Breast epithelium (tissue), 4 donors: ENCODE measurements at places on chromosomes 4 and X.

DNA sequence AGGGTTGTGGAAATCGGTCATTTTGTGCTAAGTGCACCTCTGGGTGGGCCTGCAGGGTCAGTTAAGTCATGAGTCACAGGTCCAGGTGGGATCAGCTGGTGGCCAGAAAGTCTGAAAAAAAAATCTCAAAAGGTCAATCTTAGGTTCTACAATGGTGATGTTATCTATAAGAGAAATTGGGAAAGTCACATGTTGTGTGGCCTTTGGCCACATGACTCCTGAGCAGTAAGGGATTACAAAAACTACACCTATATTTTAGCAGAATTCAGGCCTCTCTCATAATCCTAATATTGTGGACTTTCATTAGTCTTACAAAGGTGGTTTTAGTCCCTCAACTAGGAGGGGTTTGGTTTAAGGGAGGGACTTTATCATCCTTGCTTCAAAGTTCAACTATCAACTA is 59.1 kb downstream of the UCHL1 start:
- H3K4me3 ChIP-seq = no peak overlapping the region
- no peaks in the 10 kb centered on the region for H3K4me1 ChIP-seq
- H3K27ac ChIP-seq = no peak overlapping the region
- H3K27me3 ChIP-seq = no peaks in the 10 kb centered on the region

GRCh38 chrX:103151799-103152198 is 58.9 kb upstream of the NXF3 start:
- no peaks in the 10 kb centered on the region for H3K36me3 ChIP-seq
- H3K27ac ChIP-seq = no peak overlapping the region
- no peaks in the 10 kb centered on the region for H3K4me1 ChIP-seq
- no peak for DNase-seq
- H3K4me3 ChIP-seq = no peak overlapping the region

- H3K4me3 ChIP-seq = no peak overlapping the region
- H3K36me3 ChIP-seq = no peaks in the 10 kb centered on the region
- no peaks in the 10 kb centered on the region for H3K27me3 ChIP-seq
- DNase-seq = no peak
- H3K4me1 ChIP-seq = peaks cover 10% of the 10 kb centered on the region
- peak overlapping the region; percentile 20 for H3K27ac ChIP-seq
These were observed 15.2 kb downstream of the CTBP1 start for GRCh38 chr4:1233641-1234308.

DNA sequence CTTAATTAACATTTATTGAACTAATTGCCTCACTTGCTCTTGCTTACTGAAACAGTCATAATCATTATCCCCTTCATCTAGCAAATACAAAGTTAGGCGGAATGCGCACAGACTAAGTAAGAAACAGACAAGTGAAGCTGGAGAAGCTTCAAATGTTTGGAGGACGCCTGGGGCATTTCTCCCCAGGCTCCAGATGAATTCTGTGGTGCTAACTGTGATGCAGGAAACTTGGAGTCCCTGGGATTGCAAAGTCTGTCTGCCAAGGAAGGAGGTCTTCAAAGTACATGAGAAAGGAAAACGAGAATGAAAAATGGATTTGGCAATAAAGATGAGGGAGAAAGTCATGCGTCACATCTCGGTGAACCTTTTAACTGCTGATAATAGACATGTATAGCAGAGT is 23.6 kb upstream of the MFAP3L start:
- H3K4me3 ChIP-seq = no peak overlapping the region
- no peak for DNase-seq
- H3K27ac ChIP-seq = no peak overlapping the region
